Activated naive CD4-positive, alpha-beta T cell treated with anti-CD3 and anti-CD28 coated beads, Interleukin-2, amount 50 U/mL, for 72 hours (primary cell): ENCODE measurements at places on chromosomes 16 and 17. TPM values are rescaled to one million over a fixed set of nuclear protein-coding genes. Genes with fewer than 3 reads are reported as not detected.
A peak's percentile ranks its signal among the peaks of the same experiment; 100 is the strongest.

- no peak for DNase-seq
Measured at GRCh38 chr17:3003296-3004149, 59.9 kb downstream of the OR1D5 start.

DNA sequence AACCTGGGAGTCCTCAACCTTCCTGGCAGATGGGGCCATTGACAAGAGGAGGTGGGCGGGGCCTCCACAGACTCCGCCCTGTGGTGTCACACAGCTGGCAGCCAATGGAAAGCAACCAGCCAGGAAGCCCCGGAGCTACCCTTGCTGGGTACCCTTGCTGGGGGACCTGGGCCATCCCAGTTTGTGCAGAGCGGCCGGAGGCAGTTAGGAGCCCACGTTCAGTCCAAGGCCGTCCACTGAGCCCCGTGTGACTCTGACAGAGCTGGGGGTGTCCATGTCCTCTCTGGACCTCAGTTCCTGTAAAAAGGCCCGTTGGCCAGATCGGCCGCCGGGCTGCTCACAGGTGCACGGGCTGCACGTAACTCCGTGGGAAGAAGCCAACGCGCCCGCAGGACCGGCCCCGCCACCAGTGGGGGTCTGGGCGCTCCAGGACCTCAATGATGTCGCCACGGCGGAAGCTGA lies 17.1 kb upstream of the FAM83G start:
- DNase-seq: no peak

DNA sequence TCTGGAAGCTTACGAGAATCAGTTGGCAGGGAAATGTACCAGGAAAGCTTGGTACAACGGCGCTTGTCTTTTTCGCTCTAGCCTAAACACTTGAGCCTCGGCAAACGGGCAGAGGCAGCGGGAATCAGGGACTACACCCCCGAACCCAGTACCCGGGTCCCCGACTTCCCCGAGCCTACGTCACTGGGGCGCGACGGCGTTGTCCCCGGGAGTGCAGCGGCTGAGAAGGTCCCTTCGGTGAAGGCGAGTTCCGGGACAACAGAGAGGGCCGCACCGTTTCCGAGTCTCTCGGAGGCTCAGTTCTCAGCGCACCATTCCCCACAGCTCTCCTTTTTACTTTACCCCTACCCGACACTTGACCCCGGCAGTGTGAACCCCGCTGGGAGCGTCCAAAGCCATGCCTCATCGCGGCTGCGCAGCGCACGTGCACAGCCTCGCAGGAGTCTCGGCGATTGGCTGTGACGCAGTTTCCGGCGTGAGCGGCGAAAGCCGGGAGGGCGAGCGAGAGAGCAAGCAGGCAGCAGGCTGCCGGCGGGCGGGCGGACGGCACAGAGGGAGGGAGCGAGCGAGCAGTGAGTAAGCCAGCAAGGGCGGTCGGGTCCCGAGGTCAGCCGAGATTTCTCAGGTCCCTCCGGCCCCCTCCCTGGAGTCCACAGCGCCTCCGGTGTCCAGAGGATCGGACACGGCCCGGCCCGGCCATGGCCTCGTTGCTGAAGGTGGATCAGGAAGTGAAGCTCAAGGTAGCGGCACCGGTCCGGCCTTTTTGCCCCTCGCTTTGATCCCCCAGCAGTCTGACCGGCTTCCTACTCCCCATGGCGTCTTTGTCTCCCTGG lies at the start of gene PSME3:
PSME3 (plus strand) TSS at position 464 of the 833 bp plus-strand sequence; CDS start at position 699, 235 bp downstream.
- peak; percentile 87 for DNase-seq

GRCh38 chr17:43949781-43950180 lies 4.0 kb downstream of the PYY start:
- DNase-seq: no peak

DNA sequence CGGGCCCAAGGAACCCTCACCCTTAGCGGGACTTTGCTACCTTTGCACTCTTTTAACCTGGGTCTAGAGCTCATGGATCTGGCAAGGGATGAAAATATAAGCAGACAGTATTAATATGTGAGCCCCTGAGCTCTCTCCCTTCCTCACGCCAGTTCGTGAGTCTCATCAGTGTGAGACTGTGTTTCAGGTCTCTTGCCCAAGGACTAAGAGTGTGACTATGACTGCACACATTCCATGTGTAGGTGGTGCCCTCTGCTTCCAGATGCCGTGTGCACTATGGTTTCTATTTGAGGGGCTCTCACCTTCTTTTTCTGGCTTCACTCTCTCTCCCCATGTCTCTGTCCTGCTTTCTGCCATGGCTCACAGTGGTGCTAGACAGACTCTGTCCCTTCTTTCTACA lies 40.5 kb downstream of the DHRS7B start:
- DNase-seq: no peak

GRCh38 chr16:35176449-35176848 lies 1717.0 kb downstream of the TP53TG3F start:
- DNase-seq: no peak

DNA sequence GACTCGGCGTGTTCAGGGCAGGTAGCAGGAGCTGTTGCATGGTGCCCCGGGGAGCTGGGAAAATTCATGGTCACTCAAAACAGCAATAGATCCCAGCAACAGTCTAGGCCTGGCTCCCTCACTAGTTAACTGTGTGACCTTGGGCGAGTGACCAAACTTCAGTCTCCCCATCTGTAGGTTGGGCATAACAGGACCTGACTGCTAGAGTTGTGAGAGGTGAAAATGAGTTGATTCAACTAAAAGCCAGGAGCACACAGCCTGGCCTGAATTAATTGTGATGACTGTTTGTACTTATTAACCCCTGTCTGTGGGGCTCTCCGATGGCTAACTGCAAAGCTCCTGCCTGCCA lies 306.9 kb downstream of the SOX9 start:
- no peak for DNase-seq

- DNase-seq: no peak
Measured at GRCh38 chr17:17468217-17469010, 8.4 kb upstream of the MED9 start.

DNA sequence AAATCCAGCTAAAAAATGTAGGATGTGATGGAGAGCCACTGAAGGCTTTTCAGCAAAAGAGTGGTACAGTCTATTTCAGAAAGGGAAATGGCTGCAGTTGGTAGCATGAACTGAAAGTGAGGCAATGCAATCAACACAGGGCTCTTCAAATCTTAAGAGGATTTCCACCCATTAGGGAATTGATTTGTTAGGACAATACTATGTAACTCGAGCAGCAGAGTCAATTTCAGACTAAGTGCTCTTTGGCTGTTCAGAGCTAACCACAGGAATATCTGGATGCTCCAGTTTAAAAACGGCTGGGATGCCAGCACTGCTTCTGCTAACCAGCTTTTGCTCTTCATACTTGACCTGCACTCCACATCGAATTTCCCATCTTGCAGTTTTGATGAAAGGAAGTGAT lies 24.6 kb downstream of the CACNG1 start:
- DNase-seq: no peak

DNA sequence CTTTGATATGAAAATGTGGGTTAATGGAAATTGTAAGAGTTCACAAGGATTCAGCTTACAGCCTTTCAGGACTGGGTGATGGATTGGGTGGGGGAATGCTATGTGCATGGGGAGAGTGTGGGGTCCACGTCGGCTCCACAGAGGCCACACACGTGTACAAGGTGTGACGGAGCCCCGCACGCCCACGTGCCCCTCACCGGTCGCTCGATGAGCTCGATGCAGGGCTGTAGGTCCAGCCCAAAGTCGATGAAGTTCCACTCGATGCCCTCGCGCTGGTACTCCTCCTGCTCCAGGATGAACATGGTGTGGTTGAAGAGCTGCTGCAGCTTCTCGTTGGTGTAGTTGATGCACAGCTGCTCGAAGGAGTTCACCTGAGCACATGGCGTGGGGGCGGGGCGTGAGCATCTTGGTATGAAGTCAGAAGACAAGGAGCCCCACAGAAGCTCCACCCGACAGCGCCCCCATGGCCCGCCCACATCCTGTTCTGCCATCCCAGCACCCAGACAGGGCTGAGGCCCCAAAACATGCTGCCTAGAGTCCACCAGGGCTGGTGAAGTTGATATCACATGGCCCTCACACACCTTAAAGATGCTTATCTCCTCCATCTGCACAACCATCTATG lies 99.1 kb downstream of the MYH11 start:
- no peak for DNase-seq

- no peak for DNase-seq
Measured at GRCh38 chr16:52597772-52598483, 51.0 kb upstream of the TOX3 start.

GRCh38 chr17:51006601-51007000 lies 114.1 kb downstream of the SPAG9 start:
- no peak for DNase-seq

DNA sequence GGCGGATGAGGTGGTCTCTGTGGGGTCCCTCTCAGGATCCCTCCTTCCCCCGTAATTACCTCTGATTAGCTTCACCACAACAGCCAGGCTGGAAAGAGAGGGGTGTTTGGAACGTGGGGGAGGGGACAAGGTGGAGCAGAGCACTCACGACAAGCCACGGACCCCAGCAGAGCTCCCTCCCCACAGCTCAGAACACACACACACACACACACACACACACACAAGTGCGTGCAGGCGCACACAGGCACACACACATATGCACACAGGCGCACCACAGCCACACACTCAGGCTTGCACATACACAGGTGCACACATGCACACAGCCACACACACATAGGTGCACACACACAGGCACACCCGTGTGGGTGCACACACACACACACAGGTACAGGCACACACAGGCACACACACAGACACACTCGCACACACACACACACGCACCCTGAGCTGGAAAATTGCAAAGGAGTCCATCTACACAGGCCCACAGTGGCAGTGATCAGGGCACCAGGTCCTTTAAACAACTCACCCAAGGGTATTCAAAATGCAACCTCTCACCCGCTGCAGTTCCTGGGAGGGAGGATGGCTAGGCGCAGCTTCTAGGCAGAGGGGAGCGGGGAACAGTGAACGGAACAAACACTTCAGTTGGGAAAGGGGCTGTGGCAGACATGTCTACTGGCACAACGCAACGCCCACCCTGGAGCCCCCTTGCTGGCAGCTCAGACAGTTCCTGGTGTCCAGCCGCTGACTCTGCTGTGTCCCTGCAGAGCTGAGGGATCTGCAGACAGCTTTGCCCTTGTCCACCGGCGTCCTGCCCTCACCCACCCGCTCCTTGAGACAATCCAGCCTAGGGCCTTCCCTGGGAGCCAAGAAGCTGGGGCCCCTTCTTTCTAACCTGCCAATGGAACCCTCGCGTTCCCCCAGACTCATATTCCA lies 59.9 kb upstream of the DLX4 start:
- DNase-seq: no peak

DNA sequence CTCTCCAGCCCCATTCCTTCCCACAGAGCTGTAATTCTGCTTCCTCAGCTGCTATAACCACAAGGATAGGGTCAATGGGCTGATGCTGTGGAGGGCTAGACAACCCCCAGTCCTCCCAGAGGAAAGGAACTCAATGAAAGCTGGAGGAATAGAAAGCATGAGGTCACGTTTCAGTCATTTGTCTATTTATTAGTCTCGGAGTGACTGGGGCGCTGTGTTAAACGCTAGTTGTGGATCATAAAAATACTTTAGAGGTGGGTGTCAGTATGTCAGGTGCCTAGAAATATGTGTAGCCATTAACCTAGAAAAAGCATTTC lies 787 bp upstream of the CCL3L1 start:
- no peak for DNase-seq

GRCh38 chr16:90019543-90020259 lies 445 bp upstream of the DBNDD1 start:
- DNase-seq: peak; percentile 66

MAZ gene
- total RNA-seq: 285 TPM

SEC14L5 gene
- 1.1 TPM for total RNA-seq

HNF1B gene
- 0.14 TPM for total RNA-seq

KRTAP3-1 gene
- not detected for total RNA-seq

CCDC182 gene
- total RNA-seq: not detected

MMP25 gene
- total RNA-seq: 1.8 TPM

IL17C gene
- total RNA-seq: not detected
